ENCODE measurements at places on chromosomes 3 and 15.

DNA sequence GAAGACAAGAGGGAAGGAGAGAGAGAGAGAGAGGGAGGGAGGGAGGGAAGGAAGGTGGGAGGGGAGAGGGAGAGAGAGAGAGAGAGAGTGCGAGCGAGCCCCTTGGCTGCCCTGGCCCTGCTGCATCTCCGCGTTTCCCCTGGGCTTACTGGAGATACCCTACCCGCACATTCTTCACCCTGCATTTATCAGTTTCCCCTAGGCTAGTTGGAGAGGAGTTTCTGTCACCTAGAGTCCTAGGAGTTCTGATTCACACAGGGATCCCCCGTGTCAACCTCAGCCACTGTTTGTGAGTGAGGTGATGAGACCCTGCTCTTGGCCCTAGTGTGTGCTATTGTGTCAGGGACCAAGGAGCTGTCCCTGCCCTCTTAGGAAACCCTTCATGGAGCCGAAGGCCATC is 18.7 kb downstream of the BHLHE40 start:
- no peak for ATAC-seq

- peak; percentile 72 for ATAC-seq
Observed at GRCh38 chr15:72591361-72591760, 63.1 kb upstream of the GOLGA6B start.

DNA sequence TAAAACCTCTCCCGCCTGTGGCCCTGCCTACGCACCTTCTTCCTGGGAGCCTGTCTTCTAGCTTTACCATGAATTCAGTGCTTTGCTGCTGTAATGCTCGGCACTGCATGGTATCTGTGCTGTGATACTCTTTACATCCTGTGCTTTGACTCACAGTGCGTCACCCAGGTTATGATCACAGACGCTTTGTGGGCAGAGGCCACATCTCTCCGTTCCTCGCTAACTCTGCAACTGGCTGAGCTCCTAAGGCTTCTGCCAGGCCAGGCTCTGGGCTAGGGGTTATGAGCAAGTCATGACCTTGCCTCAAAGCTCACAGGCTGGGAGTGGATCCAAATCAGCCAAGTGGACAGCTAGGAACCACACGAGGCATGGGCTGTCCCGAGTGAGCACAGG is 23.2 kb downstream of the SPTBN5 start:
- ATAC-seq = peak; percentile 38

- no peak for ATAC-seq
Observed at GRCh38 chr15:45414215-45414885, 36.0 kb upstream of the GATM start.

DNA sequence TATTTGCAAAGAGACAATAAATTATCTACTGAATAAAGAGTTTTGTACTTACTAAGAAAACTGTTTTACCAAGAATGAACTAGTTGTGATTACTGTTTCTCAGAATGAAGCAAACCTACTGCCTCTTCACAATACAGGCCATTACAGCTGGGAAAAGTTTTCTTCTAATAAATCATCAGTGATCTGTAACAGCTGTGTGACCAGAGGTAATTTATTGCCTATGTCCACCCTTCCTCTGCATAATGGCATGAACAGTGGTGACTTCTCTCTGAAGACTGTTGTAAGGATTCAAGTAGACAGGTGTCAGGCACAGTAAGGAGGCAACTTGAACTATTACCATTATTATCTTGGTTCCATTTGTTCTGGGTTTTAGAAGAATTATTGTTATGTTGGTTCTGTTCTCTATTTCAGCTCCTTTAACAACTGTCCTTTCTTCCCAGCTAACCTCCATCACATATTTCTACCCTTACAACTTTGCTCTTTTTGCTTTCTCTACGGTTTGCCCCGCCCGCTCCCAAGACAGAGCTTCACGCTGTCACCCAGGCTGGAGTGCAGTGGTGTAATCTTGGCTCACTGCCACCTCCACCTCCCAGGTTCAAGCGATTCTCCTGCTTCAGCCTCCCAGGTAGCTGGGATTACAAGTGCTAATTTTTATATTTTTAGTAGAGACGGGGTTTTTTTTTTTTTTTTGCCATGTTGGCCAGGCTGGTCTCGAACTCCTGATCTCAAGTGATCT is 51.5 kb downstream of the PRKAR2A start:
- no peak for ATAC-seq

GRCh38 chr15:34812369-34812768 is 17.0 kb upstream of the ACTC1 start:
- no peak for ATAC-seq

GRCh38 chr3:146521394-146521793 is 23.0 kb downstream of the PLSCR1 start:
- ATAC-seq = no peak

DNA sequence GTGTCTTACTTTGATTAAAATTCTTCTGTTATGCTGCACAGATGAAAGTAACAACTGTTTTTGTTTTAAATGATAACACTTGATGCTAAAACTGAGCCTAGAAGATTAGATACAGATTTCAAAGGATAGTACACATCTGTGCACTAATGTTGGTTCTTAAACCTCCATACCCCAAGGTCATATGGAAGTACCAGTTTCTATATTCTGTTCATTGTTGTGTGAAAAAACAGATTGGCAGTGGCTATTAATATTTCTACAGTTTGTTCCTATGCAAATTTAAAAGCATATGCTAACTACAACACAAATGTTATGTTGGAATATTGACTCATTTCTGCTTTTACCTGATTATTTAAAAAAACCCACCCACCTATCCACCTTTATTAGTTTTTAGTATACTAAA is 32.0 kb upstream of the GBE1 start:
- no peak for ATAC-seq

- ATAC-seq = peak; percentile 70
Observed at GRCh38 chr15:57146506-57147201, 228.2 kb downstream of the TCF12 start.

- no peak for ATAC-seq
Observed at GRCh38 chr3:49879721-49880120, 10.0 kb upstream of the CAMKV start.

GRCh38 chr3:196942915-196943277 is 568 bp upstream of the NCBP2 start:
- ATAC-seq = peak; percentile 12

GRCh38 chr3:29335943-29336342 is 55.1 kb downstream of the RBMS3 start:
- peak; percentile 2 for ATAC-seq

GRCh38 chr3:123342631-123343080 is 106.2 kb downstream of the ADCY5 start:
- no peak for ATAC-seq

DNA sequence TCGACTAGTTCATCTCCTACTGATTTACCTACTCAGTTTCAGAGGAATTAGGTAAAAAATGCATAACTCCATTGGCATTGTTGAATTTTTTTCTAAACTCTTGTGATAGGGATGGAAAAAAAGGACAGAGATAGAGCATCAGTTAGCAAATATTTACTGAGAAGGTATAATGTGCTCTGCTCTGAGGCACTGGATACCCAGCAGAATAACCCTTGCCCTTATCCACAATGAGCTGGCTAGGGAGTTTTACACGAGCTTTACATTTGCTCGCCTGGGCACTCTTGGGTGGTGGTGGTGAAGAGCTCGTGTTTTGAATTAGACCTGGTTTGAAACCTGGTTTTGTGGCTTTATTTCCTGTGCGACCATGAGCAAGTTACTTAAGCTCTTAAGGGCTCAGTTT is 149.6 kb downstream of the RORA start:
- ATAC-seq = no peak

- peak; percentile 24 for ATAC-seq
Observed at GRCh38 chr15:62469478-62469873, 304.4 kb upstream of the C2CD4B start.

DNA sequence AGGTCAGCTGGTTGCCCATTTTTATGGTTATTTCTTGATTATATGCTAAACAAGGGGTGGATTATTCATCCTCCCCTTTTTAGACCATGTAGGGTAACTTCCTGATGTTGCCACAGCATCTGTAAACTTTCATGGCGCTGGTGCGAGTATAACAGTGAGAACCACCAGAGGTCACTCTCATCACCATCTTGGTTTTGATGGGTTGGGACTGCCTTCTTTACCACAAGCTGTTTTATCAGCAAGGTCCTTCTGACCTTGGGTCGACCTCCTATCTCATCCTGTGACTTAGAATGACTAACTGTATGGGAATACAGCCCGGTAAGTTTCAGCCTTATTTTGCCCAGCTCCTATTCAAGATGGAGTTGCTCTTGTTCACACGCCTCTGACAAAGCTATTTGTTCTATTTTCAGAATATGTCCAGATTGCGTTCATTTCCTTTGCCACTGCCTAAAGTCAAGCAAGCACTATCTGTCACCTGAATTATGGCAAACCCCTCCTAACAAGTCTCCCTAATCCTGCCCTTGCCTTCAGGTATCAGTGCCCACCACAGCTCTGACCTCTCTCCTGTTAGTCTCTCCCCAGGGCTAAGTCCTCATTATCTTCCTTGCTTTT is 308.5 kb downstream of the ROBO2 start:
- ATAC-seq = peak; percentile 65

DNA sequence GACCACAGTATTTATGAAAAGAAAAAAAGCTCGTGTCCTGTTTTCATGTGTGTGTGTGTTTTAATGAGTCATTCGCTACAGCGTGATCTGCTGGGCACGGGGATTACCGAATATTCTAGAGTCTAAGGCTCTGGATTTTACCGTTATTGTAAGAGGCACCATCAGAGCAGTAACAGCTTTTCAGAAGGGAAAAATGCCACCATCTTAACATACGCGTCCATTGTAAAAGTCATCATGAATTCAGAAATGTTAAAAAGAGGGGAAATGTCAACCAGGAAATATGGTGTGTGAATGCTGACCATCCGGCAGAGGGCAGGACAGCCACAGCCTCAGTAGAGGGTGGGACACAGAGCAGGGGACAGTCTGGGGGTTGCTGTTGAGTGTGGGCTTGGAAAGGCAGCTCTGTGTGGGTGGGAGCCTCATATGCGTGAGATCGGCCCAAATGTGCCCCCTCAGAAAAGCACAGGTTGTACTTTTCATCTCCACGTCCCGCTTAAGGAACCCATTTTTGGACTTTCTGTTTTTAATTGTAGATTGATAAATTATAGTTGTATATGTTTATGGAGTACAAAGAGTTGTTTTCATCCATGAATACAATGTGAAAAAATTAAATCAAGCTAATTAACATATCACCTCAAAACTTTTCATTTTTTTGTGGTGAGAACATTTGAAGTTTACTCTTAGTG is 69.6 kb downstream of the ASB7 start:
- peak; percentile 97 for ATAC-seq

DNA sequence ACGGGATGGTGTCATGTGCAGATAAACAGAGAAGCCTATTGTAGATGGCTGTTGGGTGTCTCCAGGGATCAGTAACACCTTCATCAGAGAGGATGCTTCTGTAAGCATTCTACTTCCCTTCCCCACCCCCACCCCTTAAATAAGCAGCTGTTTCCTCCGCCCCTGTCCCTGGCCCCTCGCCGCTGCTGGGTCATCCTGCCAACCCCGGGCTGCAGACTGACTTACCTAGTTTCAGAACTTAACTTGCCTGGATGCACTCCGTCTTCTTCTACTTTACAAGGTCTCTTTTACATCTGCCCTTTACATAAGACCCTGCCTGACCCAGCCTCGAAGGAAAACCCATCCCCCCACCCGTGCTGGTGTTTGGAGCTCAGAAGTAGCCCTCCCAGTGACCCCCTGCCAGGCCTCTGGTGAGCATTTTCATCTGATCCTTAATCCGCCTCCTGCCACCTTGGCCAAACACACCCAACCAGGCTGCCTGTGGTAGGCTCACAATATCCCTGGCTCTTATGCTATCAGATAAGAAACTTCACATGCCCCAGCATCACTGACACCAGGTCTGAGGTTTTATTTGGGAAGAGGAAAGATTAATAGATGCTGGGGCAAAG is 103.0 kb upstream of the HES1 start:
- ATAC-seq = no peak

- no peak for ATAC-seq
Observed at GRCh38 chr3:126081618-126082361, 2.1 kb downstream of the SLC41A3 start.

DNA sequence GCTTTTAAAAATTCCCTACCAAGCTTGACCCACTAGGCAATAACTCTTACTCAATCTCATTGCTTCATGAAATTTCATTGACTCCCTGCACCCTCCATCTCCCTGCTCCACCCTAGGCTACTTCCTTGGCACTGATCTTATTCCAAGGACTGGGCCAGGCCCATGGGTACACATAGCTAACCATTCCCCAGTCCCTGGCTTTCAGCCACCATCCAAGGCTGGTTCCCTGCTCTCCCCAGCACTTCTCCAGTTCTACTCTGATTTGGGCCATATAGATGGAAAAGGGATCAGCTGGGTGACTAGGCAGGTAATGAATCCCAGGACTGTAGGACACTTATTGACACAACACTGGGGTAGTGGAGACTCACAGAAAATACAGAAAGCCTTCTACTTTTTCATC is 88.1 kb upstream of the NEO1 start:
- no peak for ATAC-seq

DNA sequence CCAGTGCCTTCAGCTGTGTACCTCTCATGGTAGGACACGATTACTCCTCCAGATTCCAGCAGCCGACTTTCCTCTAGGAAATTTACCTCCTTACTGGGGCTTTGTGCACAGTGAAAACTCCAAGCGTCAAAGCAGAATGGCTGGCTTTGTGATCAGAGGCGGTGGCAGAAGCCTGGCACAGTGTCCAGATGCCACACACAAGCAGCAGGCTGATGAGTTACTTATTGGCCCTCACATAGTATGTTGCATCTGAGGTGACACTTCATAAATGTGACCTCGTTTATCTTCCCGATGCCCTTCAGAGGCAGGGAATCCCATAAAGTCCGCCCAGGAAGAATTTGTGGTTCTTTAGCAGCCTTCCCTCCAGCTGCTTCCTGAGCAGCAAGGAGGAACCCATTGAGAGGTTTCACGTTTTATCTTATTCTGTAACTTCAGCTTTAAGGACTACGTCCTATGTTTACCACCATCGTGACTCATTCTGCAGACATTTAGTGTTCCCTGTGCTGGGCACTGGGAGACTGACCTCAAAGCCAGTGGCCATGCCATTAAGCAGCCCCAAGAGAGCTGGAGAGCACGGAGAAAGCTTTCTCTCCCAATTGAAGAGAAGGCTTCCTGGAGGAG is 107.1 kb upstream of the C15orf61 start:
- peak; percentile 83 for ATAC-seq

DNA sequence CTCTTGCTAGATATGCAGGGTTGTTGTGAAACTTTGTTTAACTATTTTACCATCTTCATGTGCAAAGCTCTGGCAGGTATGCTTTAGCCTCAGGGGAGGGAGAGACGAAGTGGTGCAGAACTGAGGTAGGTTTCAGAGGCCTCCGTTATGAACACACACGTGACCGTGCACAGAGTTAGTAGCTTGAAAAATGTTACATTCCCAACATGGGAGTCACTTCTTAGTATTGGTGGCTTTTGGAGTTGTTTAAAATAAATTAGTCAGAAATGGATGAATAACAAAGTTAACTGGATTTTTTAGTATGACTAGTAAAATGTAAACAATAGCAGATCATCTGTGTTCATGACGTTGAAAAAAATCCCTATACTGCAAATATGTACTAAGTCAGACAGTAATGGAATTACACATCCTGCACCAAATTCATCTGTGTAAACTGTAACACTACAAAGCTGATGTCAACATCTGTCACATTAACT is 279.6 kb downstream of the KLF13 start:
- no peak for ATAC-seq

- no peak for ATAC-seq
Observed at GRCh38 chr3:43960448-43960840, 269.7 kb downstream of the ABHD5 start.
